ENCODE measurements at places on chromosomes 6 and 20. TPM values are rescaled to one million over a fixed set of nuclear protein-coding genes. Genes with fewer than 3 reads are reported as not detected.

Gene ANKEF1
- 2.2 TPM for total RNA-seq

Gene SLC13A3
- total RNA-seq = 9.0 TPM

Gene GPR31
- not detected for total RNA-seq

DNA sequence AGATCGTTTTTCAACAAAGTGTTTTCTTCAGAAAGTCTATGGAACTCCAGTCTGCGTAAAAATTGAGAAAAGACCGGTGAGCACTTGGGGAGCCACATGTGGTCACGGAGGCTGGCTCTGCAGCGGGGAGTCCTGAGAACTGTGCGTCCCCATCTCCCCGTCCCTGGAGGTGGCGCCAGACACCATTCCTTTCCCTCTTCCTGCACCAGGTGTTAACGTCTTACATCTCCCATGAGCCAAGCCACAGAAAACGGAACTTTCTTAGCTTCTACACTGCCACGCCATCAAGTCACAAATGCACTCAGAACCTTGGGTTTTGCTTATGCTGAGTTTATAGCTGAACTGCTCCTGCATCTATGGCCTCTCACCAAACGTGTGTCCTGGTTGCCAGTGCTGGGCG is 62.6 kb downstream of the GINS1 start:
- DNase-seq = no peak
- H3K4me3 ChIP-seq = no peak overlapping the region
- no peaks in the 10 kb centered on the region for H3K4me1 ChIP-seq
- no peak overlapping the region for H3K27ac ChIP-seq

- H3K27ac ChIP-seq = no peak overlapping the region
- DNase-seq = no peak
- H3K4me3 ChIP-seq = no peak overlapping the region
- no peaks in the 10 kb centered on the region for H3K27me3 ChIP-seq
These were observed 85.0 kb downstream of the BFSP1 start for GRCh38 chr20:17446171-17446570.

- H3K36me3 ChIP-seq = no peaks in the 10 kb centered on the region
- H3K4me3 ChIP-seq = no peak overlapping the region
- DNase-seq = no peak
- H3K27me3 ChIP-seq = no peaks in the 10 kb centered on the region
- H3K4me1 ChIP-seq = peaks cover 12% of the 10 kb centered on the region
- H3K27ac ChIP-seq = no peak overlapping the region
These were observed 27.7 kb downstream of the PTPRA start for GRCh38 chr20:2900845-2901592.

GRCh38 chr6:162712694-162713093 is 14.9 kb downstream of the PRKN start:
- H3K27me3 ChIP-seq = no peaks in the 10 kb centered on the region
- no peak overlapping the region for H3K4me3 ChIP-seq
- no peak for DNase-seq
- H3K27ac ChIP-seq = no peak overlapping the region
- H3K4me1 ChIP-seq = no peaks in the 10 kb centered on the region

DNA sequence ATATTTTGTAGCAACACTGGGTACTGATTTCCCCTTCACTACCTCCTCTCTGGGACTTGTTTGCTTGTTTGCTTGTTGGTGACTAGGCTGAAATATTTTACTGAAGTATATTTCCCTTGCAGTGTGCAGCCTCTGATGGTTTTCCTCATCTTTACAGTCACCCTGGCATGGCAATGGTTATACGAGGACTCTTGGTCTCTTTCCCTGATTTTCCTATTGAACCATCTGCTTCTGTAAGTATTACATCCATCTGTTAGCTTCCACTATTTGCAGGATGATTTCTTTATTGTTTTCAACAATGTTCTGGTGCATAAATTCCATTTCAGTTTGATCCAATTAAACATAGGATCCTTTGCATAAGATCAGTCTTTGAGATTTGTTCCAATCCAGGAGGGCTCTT is 465.1 kb downstream of the MEI4 start:
- no peaks in the 10 kb centered on the region for H3K4me1 ChIP-seq
- no peaks in the 10 kb centered on the region for H3K27me3 ChIP-seq
- no peak overlapping the region for H3K4me3 ChIP-seq
- no peak overlapping the region for H3K27ac ChIP-seq

DNA sequence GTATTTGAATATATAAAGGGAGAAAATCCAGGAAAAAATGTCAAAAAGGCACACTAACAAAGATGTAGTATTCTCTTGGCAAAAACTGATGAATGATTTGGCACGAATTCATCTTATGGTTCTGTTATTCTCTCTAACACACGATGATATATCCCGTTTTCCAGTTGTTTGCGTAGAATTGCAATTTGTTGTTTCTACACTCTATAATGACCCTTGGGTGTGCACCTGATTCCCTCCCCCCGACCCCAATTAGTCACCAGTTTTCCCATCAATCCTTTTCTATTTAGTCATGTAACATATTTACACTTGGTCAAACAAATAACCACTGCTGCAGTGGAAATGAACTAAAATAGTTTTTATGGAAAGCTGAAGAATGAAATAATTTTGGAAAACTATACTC is 1.5 kb upstream of the ARID1B start:
- H3K27me3 ChIP-seq = no peaks in the 10 kb centered on the region
- H3K36me3 ChIP-seq = no peaks in the 10 kb centered on the region
- H3K27ac ChIP-seq = no peak overlapping the region
- no peak overlapping the region for H3K4me3 ChIP-seq
- H3K4me1 ChIP-seq = peaks cover 11% of the 10 kb centered on the region
- no peak for DNase-seq

DNA sequence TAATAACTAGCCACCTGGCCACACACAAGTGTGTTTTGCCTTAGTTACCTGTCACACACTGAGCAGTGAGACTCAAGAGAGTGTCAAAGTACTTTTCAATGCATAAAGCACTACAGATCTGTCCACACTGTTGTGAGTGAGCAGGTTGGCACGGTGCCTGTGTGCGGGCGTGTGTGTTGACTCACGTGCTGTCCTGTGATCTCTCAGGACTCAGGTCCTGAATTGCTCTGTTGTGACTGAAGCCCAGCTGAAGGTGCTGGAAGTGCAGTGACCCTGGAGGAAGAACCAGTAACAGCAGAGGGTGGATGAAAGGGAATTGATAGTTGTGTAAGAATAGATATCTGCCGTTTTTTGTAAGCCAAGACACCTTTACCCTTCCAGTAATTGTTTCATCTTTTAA is 18.3 kb downstream of the SLC16A10 start:
- no peak overlapping the region for H3K27ac ChIP-seq
- no peaks in the 10 kb centered on the region for H3K36me3 ChIP-seq
- H3K4me1 ChIP-seq = peaks cover 7% of the 10 kb centered on the region
- H3K27me3 ChIP-seq = no peaks in the 10 kb centered on the region

DNA sequence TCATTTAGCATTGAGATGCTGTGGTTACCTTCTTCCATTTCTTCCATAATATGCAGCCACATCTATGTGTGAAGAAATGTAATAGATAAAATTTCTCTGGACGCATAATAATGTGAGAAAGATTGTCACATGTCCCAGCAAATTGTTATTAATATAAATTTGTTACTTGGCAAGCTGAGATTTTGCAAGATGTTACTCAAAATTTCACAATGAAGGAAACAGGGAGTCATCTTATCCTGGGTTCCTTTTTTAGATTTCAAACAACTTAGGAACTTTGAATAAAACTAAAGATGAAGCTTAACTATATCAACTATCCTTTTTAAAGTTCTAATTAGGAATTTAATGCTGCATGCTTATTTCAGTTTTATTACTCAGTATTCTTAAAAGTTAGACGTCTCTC is 3.6 kb downstream of the ESR1 start:
- H3K4me1 ChIP-seq = no peaks in the 10 kb centered on the region
- H3K36me3 ChIP-seq = no peaks in the 10 kb centered on the region

GRCh38 chr20:15064741-15065140 is 727.3 kb upstream of the FLRT3 start:
- no peak overlapping the region for H3K4me3 ChIP-seq
- H3K27ac ChIP-seq = no peak overlapping the region
- no peaks in the 10 kb centered on the region for H3K4me1 ChIP-seq
- H3K36me3 ChIP-seq = no peaks in the 10 kb centered on the region
- H3K27me3 ChIP-seq = no peaks in the 10 kb centered on the region
- DNase-seq = no peak

Gene KIFC1
- 3.3 TPM for total RNA-seq

DNA sequence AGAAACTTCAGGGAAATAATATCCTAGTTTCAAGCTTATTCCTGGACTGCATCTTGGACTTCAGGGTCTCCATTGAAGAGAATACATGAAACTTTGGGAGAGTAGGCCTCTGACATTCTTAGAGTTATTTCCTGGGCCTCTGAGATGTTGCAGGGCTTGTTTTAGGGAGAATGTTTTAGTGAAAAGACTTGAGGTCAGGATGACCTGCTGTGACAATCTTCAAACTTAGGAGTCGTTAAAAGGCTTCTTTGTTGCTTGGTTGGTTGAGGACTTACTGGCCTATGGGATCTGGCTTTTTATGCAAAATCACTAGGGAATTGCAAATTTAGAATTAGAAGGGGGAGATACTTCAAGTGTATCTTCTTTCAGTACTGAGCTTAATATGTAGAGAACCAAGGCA is 613.2 kb upstream of the FLRT3 start:
- no peaks in the 10 kb centered on the region for H3K4me1 ChIP-seq
- DNase-seq = no peak
- no peaks in the 10 kb centered on the region for H3K36me3 ChIP-seq
- H3K27ac ChIP-seq = no peak overlapping the region
- H3K4me3 ChIP-seq = no peak overlapping the region

DNA sequence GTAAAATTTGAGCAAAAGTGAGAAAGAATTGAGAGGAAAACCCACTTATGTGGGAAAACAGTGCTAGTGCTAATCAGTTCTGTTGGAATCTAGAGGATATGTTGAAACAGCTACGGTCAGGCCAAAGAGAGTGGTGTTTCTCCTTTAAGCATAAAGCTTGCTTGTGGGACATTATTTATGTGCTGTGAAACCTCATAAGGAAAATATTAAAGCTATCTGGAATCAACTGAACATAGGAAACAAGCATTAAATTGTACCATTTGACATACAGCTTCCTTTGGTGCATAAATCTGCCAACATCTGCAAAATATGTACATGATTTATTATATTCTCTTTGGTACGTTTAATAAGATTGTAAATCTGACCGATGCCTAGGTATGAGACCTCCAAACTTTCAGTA is 182.5 kb upstream of the PDE10A start:
- H3K4me1 ChIP-seq = no peaks in the 10 kb centered on the region
- no peak for DNase-seq
- H3K27ac ChIP-seq = no peak overlapping the region

GRCh38 chr6:166643891-166644590 is 17.0 kb upstream of the RPS6KA2 start:
- no peaks in the 10 kb centered on the region for H3K36me3 ChIP-seq
- DNase-seq = no peak
- H3K4me3 ChIP-seq = no peak overlapping the region

GRCh38 chr6:137216875-137217553 is 2.2 kb downstream of the IFNGR1 start:
- H3K36me3 ChIP-seq = no peaks in the 10 kb centered on the region
- DNase-seq = no peak
- H3K4me3 ChIP-seq = no peak overlapping the region
- no peaks in the 10 kb centered on the region for H3K27me3 ChIP-seq

Gene ANGPT4
- total RNA-seq = 0.87 TPM

Gene WFDC5
- not detected for total RNA-seq

DNA sequence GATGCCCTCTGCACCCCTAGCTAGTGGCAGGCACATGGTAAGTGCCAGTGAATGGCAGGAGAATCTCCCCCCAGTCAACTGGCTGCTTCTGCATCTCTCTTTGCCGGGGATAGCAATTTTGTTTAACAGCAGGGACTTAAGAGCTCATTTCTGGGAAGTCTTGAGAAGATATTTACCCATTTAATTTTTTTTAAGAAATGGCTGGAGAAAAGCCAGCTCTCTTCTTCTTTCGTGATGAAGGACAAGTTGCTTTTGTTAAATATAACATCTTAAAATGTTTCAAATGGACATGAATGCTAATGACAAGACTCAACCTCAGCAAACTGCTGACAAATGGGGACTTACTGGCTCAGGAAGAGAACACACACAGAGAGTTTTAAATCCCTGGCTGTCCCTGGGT is 55.0 kb upstream of the IYD start:
- DNase-seq = no peak
- H3K36me3 ChIP-seq = no peaks in the 10 kb centered on the region
- H3K27ac ChIP-seq = no peak overlapping the region
- no peak overlapping the region for H3K4me3 ChIP-seq
- no peaks in the 10 kb centered on the region for H3K27me3 ChIP-seq
- H3K4me1 ChIP-seq = no peaks in the 10 kb centered on the region

Gene RIPPLY2
- total RNA-seq = 0.83 TPM

DNA sequence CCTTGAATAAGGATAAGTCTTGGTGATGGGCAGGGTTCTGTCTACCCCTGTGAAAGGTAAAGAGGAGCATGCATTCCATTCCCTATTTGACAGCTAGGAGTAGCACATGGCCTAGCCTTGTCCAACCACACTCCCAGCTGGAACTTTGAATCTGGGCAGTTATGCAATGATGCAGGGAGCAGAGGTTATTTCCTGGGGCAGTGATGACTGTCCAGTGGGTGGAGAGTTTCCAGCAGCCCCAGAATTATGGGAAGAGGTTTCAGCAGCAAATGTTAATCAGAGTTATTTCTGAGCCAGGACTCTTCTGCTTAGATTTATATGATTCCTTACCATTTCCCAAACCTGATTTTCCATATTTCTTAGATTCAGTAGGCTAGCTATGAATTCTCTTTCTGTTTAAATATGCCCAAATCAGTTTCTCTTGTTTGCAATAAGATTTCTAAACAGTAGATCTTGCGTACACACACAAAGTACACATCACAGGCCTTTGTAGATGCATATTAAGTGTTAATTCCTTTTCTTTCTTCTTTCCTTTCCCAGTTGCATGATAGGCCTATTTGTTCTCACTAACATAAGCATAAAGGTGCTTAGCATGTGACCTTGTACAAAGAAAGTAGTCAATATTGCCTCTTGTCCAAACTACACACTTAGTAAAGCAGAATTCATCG is 17.3 kb upstream of the TXLNB start:
- H3K27ac ChIP-seq = no peak overlapping the region
- no peaks in the 10 kb centered on the region for H3K27me3 ChIP-seq
- H3K4me1 ChIP-seq = peaks cover 9% of the 10 kb centered on the region
- no peak overlapping the region for H3K4me3 ChIP-seq

DNA sequence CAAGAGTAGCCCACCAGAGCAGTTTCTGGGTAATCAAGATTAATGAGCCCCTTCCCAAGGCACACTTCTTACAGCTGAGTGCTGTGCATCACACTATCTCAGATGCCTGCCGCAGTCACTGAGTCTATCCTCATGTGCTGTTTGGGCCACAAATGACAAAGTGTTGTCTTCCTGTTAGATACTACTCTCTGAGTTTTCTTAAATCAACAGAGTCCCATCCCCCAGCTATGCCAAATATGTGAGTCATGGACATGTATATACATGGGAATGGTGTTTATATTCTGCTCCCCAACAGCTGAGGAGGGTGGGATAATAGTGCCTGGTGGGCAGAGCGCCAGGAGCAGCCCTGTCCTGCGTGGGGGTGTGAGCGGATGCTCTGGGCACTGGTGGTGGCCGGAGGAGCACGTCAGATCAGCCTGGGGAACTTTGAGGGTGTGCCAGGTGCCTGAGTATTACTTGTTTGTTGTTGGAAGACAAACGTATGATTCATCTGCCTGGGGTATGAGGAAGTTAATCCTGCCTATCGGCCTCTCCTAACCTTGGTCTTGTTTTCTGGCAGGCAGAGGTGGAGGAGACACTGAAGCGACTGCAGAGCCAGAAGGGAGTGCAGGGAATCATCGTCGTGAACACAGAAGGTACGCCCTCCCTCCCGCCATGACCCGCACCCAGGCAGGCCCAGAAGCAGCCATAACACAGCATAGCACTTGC is 9.6 kb downstream of the DYNLRB1 start:
- no peak overlapping the region for H3K4me3 ChIP-seq
- H3K4me1 ChIP-seq = peaks cover 31% of the 10 kb centered on the region
- no peaks in the 10 kb centered on the region for H3K36me3 ChIP-seq

Gene LY6G6C
- not detected for total RNA-seq

Gene EBF4
- 11.1 TPM for total RNA-seq

Measured in adrenal gland (tissue), 19 donors.